ENCODE measurements at places on chromosomes 5 and 9.

- peak; percentile 97 for DNase-seq
Measured at GRCh38 chr9:127578952-127579853, 32.9 kb upstream of the STXBP1 start.

DNA sequence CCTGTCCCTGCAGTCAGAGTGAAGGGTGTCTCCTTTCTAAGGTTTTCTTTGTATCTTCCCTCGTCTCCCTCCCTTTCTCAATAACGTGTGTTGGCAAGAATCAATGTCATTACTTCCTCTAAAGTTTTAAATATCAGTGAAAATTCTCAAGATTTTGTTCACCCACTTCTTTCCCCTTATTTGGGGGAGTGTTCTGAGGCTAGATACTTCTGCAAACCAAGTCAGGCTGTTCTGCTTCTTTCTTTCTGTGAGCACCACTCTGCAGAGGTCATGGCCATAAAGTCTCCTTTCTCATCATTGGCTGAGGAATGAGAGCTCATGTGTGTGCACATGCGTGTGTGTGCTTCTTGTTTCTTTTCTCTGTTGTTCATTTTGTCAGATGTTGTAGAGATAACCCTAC, 26.6 kb upstream of the SPATA31C2 start:
- no peak for DNase-seq

- DNase-seq, result peak; percentile 78
Measured at GRCh38 chr5:19987612-19988361, at the start of gene CDH18. Gene CDH18, minus strand, starts transcription at chr5:19988200. Its CDS starts 149,214 bp downstream, at chr5:19838986.

DNA sequence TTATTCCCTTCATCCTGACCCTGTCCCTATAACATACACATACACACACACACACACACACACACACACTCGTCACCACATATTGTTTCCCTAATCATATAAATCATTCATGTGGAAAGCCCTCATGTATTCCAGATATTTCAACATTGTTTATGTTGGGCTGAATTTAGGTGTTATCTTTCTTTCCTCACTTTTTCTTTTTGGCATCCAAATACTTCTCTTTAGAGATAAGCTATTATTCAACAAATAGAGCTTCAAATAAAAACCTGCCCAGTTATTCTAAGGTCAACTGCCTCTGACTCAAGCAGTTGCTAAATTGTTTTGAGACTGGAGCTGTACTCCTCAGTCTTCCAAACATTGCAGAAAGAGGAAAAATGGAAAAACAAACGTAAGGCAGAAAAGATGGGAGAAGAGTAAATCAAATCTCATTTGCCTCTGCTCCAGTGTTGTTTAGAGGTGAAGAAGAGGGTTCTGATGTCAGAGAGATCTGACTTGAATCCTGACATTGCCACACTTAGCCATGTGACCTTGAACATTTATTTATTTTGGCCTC, 215.7 kb downstream of the GAS1 start:
- DNase-seq, result peak; percentile 60

GRCh38 chr5:31397926-31398557, 133.9 kb downstream of the DROSHA start:
- DNase-seq, result peak; percentile 23

- DNase-seq, result peak; percentile 34
Measured at GRCh38 chr9:80691229-80691628, 998.1 kb downstream of the TLE1 start.

- DNase-seq, result no peak
Measured at GRCh38 chr9:86674487-86674886, 272.8 kb downstream of the GAS1 start.

- DNase-seq, result no peak
Measured at GRCh38 chr9:134930398-134930797, 12.7 kb upstream of the FCN1 start.

- DNase-seq, result peak; percentile 17
Measured at GRCh38 chr9:22041775-22042174, 32.7 kb upstream of the CDKN2B start.

DNA sequence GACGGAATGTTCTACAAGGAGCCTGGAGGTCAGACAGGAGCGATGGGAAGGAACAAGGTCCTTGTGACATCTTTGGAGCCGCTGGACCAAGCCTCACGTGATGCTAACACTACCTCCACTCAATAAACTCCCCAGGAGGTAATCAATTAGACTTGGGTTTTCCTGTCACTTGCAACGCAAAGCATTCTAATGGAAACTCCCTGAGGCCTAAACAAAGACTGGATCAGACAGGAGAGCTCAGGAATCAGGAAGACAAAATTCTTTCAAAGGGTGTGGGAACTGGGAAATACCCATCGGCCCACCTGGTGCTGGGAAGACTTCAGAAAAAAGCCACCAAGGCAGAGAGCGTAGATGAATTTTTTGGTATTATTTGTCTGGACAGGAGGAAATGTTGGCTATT, 22.3 kb upstream of the UNC5A start:
- DNase-seq, result no peak

DNA sequence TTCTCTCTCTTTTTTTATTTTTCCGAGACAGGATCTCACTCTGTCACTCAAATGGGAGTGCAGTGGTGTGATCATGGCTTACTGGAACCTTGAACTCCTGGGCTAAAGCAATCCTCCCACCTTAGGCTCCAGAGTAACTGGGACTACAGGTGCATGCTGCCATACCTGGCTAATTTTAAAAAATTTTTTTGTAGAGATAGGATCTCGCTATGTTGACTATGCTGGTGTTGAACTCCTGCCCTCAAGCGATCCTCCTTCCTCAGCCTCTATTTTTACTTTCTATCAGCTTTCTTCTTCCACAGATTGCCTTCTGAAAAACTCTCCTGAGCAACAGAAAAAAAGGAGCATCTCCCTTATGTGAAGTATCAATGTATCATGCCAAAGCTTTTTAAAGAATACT, 14.1 kb upstream of the ERBIN start:
- no peak for DNase-seq

- DNase-seq, result peak; percentile 95
Measured at GRCh38 chr9:128987805-128988204, 40.3 kb downstream of the NUP188 start.

DNA sequence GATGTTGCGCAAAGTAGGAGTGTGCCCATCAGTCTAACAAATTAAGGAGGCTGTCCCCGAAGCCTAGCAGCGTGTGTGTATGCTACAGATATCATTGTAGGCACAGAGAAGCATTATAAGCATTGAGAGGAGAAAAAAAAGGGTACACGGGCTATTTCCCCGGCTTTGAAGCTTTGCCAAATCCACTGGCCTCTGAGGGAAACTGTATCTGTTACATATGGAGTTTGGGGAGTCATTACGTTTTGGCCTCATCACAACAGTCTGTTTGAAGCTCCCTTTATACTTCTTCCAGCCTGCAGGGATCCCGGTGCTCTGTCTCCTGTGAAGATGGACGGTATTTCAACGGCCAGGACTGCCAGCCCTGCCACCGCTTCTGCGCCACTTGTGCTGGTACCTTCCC, 205.9 kb downstream of the RFK start:
- DNase-seq, result no peak

DNA sequence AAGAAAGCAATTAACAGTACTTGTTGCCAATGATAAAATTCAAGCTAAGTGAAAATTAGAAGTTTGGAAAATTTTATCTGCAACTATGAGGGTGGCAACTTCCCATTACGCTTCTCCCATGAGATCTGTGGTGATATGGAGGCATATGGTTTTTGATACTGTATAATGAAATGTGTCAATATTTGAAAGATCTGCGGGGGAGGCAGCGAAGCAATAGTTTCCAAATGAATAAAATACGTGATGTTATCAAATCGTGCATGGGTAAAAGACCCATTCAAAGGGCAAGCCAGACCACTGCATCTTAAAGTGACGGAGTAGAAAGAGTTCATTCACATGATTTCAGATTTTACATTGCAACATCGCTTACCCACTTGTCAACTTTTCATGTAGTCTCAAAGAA, 20.9 kb upstream of the BOD1 start:
- no peak for DNase-seq

DNA sequence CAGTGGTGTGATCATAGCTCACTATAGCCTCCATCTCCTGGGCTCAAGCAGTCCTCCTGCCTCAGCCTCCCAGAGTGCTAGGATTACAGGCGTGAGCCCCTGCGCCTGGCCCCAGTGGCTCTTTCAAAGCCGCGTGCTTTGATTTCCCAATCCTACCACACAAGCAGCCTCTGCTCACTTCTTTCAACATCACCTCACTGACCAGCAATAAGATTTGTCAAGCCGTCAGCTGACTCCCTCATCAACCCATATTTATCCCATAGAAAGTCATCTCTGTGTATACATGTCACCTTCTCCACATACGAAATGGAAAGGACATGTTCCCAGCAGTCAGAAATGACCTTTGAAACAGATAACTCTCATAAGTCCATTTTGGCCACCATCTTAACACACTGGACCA, 26.0 kb downstream of the SLC31A2 start:
- DNase-seq, result no peak

- DNase-seq, result no peak
Measured at GRCh38 chr5:16603295-16603694, 13.5 kb downstream of the RETREG1 start.

DNA sequence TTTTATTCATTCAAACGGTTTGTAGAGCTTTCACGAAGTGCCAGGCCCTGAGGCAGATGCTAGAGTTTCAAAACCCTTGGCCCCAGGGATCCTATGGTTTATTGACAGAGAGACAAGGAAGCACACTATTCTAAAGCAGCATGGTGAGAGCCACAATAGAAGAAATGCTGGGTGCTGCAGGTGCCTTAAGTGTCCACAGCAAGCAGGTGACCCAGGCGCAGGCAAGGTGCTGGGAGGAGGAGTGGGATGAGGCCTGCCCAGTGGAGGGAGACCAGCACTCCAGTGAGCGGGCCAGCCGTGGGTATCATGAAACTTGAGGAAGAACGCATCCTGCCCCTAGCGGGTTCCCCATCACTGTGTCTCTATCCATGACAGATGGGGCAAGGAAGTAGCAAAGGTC, 71.0 kb downstream of the OSMR start:
- DNase-seq, result no peak

DNA sequence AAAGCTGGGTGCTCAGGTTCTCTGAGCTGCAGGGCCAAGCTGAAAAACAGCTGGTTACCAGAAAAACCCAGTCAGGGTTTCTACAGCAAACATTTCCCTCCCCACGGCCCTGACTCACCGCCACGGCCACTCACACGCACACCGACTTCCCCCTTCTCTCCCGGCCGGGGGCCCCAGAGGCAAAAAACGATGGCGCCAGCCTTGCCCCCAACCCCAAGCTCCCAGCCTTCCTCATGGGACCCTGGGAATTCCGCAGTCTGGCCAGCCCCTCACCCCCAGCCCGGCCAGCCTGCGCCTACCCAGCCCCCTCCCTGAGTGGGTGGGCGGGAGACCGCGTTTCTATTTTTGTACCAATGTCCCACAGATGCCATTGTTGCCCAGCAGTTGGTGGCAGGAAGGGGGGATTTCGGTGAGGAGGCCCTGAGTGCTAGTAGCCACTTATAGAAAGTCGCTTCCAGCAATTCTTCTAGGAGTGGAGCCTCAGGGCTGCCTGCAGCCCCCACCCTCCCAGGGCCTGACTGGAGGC, 18.4 kb downstream of the ENG start:
- DNase-seq, result peak; percentile 68

DNA sequence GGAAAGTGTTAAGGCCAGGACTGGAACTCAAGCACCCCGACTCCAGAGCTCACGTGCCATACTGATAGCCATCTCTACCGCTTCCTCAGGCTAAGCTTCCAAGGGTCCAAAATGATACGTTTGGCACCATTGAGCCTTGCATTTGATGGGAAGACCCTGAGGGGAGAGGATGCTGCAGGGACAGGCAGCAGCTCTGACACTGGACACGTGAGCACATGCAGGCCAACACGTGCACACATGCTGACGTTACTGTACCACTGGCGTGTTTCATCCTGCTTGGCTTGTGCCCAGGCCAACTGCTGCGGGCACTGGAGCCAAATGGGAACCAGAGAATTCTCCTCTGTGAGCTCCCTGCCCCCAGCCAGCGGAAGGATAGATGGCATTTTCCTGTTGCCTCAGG, 5.2 kb downstream of the FAT2 start:
- DNase-seq, result no peak

GRCh38 chr9:33619666-33620404, 95.8 kb downstream of the ANKRD18B start:
- DNase-seq, result peak; percentile 52

GRCh38 chr5:105882956-105883481, 1787.7 kb downstream of the EFNA5 start:
- DNase-seq, result no peak

GRCh38 chr9:17761984-17762676, 183.3 kb downstream of the SH3GL2 start:
- no peak for DNase-seq

GRCh38 chr9:96453625-96454024, 3.7 kb downstream of the HABP4 start:
- DNase-seq, result peak; percentile 73

DNA sequence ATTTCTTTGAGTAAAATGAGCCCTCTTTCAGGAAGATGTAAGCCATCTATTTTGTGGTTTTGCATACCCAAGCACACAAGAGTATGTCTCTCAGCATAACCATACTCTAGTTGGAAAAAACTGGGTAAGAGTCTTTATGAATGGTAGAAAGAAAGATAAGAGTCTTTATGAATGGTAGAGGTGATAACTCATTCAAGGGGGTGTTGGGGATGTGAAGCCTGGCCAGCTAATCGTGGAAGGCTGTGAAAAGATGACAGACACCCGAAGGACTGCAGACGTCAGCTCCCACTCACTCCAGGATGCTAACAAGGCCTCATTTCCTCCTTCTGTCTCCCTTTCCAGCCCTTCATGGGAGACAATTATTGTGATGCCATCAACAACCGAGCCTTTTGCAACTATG, 228.5 kb downstream of the PAPPA start:
- DNase-seq, result no peak

- peak; percentile 26 for DNase-seq
Measured at GRCh38 chr5:129899454-129899853, 4.8 kb upstream of the CHSY3 start.

- DNase-seq, result no peak
Measured at GRCh38 chr5:43270645-43271044, 42.6 kb downstream of the HMGCS1 start.

DNA sequence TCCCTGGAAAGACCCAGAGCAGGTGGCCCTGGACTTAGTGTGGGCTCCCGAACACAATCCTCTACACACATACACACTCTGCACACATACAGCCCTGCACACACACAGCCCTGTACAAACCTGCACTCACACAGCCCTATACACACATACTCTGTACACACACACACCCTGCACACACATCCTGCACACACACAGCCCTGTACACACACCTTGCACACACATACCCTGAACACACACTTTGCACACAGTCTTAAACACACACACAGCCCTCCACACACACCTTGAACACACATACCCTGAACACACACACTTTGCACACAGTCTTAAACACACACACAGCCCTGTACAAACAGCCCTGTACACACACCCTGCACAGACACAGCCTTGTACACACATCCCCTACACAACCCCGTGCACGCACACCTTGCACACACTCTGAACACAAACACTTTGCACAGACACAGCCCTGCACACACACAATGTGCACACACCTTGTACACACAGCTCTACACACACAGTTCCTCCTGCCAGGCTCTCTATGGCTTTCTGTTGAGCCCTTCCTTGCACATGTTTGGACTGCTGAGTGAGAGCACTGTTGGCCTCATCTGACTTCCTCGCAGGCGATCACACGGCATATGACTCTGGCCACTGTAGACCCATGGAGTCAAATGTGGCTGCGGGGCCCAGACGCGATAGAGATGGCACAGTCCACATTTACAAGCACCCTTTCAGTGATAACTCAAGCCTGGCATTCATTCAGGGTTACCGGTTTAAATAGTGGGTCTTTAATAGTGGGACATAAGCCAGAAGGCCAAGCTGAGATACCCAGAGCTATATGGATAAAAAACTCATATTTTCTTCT, 245.7 kb upstream of the IRX1 start:
- no peak for DNase-seq

- DNase-seq, result peak; percentile 22
Measured at GRCh38 chr5:60366489-60366888, 333.5 kb downstream of the DEPDC1B start.

GRCh38 chr5:61666064-61666621, 334.1 kb downstream of the ZSWIM6 start:
- no peak for DNase-seq

Data from astrocyte of the hippocampus (primary cell).